ENCODE measurements at places on chromosomes 16 and 17. TPM values are rescaled to one million over a fixed set of nuclear protein-coding genes. Genes with fewer than 3 reads are reported as not detected.

NAGS gene
- total RNA-seq = 3.4 TPM

TEX19 gene
- total RNA-seq = not detected

GEMIN4 gene
- total RNA-seq = 36.6 TPM

RNF157 gene
- total RNA-seq = 1.6 TPM

CORO6 gene
- total RNA-seq = 7.3 TPM

PRSS27 gene
- total RNA-seq = 2.3 TPM

ZFPM1 gene
- 3.5 TPM for total RNA-seq

VPS25 gene
- total RNA-seq = 65.7 TPM

KRT36 gene
- 0.97 TPM for total RNA-seq

KIF2B gene
- not detected for total RNA-seq

ZG16 gene
- not detected for total RNA-seq

GRCh38 chr17:73226556-73227172, 33.8 kb downstream of the COG1 start:
- no peak for DNase-seq

GRCh38 chr17:64074704-64075426, 54.4 kb upstream of the ICAM2 start:
- no peak for DNase-seq

DNA sequence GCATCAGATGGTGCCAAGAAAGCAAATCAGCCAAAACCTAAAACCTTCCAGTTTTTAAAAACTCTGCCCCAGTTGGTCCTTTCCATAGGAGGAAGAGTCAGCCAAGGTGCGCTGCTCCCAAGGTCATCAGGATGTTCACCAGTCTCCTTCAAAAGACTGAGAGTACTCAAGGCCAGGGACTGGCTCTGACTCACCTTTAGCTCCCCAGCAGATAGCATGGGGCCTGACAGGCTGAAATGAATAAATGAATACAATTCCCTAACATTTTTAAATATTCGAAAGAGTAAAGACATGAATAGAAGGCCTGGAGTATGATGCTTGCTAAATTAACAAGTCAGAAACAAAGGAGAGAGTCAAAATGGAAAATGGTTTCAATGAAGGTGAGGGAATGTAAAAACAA, 19.2 kb downstream of the EFTUD2 start:
- no peak for DNase-seq

DNA sequence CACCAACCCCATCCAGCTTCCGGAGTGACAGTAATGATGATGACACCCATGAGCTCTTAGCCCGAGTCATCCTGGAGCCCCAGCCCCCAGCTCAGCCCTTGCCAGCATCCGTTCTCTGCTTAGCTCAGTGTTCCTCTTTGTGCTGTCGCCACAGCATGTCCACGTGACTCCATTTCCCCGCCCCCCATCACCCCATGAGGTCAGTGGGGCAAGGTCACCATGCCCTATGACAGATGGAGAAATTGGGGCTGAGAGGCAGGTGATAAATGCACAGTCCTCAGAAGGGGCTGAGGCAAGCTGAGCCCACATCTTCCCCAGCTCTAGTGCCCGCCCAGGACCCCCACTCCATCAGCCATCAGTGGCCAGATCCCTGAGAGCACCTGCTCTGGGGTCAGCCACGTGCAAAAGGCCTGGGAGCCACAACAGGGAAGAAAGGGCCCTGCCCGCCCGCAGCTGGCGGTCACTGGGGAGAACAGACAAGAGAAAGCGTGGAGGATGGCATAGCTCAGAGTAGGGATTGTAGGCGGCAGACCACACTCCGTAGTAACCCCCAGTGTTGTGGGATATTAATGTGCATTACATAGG, 17.1 kb downstream of the ITGB4 start:
- DNase-seq = no peak

GRCh38 chr17:14198013-14198412, 38.6 kb downstream of the CDRT15 start:
- no peak for DNase-seq

DNA sequence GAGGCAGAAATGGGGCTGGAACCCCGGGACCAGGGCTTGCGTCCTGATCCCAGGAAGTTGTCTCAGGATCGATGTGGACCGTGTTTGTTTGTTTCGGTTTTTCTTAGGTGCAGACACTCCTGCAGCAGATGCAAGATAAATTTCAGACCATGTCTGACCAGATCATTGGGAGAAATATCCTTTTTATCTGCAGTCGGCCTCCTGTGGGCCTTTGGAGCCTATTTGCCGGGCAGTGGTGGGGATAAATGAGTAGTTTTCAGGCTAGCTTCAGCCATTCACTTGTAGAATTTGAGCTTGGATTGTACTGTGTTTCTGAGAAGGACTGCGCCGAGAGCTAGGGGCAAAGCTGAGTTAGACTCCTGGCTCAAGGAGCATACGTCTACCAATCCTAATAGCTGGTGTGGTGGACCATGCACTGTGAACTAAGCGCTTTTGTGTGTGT, 816 bp downstream of the HSBP1 start:
- no peak for DNase-seq

- DNase-seq = peak; percentile 70
Measured at GRCh38 chr17:69607162-69607834, 192.8 kb downstream of the MAP2K6 start.

GRCh38 chr17:39928858-39929645, 1.5 kb downstream of the LRRC3C start:
- DNase-seq = no peak

GRCh38 chr16:46737621-46738214, 10.4 kb downstream of the MYLK3 start:
- DNase-seq = no peak

- DNase-seq = peak; percentile 93
Measured at GRCh38 chr16:566475-567372, at the start of gene NHLRC4. Gene NHLRC4, plus strand, starts transcription at chr16:567005. Its CDS starts 1,043 bp downstream, at chr16:568048.

DNA sequence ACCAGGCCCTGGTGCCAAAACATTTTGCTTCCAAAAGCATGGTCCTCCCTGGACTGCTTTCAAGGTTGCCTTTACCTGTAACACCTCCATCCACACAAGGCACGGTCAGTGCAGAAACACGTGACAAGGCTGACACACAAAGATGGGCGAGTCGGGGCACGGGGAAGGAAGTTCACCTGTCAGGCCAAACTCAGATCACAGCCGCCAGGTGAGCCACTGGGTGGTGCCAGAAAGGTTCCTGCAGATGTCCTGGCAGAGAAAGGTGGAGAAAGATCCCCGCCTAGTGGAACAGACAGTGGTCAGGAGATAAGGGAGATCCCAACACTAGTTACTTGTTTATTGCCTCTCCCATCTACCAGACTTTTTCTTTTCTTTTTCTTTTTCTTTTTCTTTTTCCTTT, 155.3 kb downstream of the AIPL1 start:
- DNase-seq = no peak

GRCh38 chr17:604765-605164, 109.9 kb downstream of the VPS53 start:
- DNase-seq = peak; percentile 13

GRCh38 chr17:78108726-78109488, 19.6 kb downstream of the TMC6 start:
- no peak for DNase-seq

GRCh38 chr17:72249441-72249840, 128.6 kb downstream of the SOX9 start:
- no peak for DNase-seq

DNA sequence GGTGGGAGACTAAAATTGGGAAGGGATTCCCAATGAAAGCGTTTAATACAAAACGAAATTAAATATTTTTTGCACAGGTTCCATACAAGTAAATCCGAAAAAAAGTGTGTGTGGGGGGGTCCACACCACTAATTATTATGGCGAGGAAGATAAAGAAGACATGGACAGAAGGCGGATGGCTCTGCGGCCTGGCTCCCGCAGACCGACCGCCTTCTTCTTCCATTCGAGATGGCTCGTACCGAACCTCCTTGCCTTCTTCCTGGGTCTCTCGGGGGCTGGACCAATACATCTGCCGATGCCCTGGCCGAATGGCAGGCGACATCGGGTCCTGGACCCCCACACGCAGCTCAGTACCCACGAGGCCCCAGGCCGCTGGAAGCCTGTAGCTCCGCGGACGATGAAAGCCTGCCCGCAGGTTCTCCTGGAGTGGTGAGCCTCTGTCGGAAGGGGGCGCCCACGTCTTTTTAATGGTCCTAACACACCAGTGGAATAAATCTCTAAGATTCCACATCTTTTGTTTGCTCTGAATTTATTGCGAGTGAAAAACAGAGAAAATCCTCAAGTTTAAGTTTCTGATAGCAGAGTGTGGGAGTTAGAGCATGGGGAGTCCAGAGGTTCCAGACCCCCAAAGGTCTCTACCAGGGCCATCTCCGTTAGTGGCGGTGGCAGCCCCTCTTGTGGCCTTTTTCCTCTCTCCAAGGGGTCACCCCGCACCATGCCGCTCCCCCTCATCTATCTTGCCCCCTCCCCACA, 1.4 kb downstream of the PRAC2 start:
- peak; percentile 97 for DNase-seq

- no peak for DNase-seq
Measured at GRCh38 chr16:66623755-66624154, 19.3 kb downstream of the CMTM3 start.

- peak; percentile 56 for DNase-seq
Measured at GRCh38 chr17:17204041-17204591, 2.0 kb downstream of the PLD6 start.

DNA sequence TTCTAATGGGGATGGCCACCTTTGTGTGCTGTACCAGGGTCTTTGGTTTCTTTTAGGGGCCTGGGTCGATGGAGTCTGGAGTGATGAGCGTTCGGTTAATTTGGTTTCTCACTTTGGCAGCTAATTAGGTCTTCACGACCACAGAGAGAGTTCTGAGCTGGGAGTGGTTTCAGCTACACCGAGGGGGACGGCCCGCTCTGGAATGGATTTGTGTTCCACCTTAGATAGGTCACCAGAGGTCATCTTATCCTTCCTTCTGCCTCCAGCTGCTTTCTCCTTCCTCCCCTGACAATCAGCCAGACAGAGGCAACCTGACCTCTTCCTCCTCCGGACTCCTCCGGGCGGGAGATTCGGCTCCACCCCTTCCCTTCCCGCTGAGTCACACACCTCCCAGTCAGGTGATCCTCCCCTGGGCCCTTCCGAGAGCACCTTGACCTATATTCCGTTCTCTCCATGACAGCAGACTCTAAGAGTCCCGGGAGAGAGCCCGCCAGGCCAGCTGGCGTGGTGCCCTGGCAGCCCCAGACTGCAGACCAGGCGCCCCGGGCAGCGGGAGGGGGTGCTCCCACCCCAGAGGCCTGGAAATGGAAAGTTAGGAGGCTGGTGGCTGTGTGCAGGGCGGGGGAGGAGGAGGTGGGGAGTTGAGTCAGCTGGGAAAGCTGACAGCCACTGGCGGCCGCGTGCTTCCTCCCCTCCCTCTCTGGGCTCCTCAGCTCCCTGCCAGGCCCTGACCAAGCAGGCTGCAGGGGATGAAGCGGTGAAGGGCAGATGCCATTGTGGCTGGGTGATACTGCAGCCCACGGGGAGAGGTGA, 44.7 kb downstream of the CHD9 start:
- DNase-seq = peak; percentile 89

DNA sequence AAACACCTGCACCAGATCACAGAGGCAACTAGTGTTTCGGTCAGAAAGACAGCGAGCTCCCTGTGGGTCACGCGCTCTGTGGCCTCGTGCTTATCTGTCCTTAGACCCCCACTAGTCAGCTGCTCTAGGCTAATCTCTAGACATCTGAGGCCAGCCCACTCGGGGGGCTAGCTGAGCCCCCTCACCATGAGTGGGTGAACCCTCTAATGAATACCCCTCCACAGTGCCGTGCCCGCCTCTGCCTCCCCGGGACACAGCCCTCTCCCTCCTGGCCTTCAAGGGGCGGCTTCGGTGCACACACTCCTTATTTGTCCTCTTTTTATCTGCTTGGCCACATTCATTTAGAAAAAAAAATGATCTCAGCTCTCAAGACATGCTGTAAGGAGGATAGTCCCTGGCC, 320.1 kb downstream of the C16orf95 start:
- no peak for DNase-seq

DNA sequence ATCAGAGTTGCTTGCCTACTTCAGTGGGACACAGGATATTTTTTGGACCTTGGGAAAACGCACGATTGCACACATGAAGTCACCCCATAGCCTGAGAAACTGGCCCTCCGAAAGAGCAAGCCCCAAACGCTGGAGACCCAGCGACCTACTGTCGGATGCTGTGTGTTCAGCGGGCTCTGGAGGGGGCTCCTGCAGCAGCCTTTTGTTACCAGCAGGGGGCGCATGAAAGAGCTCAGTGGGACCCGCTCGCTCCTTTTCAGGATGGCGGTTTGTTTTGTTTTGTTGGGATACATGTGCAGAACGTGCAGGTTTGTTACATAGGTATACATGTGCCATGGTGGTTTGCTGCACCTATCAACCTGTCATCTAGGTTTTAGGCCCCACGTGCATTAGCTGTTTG, 28.4 kb downstream of the MYH3 start:
- no peak for DNase-seq

DNA sequence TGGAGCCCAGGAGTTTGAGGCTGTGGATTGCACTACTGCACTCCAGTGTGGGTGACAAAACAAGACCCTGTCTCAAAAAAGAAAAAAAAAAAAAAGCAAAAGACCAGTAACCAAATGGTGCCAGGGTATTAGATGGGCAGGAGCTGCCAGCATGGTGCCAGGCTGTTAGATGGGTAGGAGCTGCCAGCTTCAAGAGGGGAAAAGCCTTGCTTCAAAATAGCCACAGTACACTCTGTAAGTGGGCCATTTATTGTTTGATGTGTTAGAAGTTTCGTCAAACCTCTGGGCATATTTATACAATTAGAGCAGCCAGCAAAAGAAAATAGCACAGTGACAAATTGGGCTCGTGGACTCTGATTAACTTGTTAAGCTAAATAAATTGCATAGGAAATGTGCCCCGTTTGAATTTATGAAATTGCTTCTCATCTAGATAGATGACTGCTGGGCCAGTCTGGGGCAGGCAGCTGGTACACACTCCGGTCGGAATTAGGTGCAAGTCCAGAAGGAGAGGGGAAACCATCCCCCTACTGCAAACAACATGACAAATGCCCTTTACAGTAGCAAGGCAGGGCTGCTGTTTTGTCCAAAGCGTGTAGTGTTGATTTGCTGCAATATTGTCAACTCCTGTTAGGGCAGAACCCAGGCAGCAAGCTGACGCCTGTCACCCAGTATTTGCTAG, 126.3 kb upstream of the IRX3 start:
- DNase-seq = no peak

DNA sequence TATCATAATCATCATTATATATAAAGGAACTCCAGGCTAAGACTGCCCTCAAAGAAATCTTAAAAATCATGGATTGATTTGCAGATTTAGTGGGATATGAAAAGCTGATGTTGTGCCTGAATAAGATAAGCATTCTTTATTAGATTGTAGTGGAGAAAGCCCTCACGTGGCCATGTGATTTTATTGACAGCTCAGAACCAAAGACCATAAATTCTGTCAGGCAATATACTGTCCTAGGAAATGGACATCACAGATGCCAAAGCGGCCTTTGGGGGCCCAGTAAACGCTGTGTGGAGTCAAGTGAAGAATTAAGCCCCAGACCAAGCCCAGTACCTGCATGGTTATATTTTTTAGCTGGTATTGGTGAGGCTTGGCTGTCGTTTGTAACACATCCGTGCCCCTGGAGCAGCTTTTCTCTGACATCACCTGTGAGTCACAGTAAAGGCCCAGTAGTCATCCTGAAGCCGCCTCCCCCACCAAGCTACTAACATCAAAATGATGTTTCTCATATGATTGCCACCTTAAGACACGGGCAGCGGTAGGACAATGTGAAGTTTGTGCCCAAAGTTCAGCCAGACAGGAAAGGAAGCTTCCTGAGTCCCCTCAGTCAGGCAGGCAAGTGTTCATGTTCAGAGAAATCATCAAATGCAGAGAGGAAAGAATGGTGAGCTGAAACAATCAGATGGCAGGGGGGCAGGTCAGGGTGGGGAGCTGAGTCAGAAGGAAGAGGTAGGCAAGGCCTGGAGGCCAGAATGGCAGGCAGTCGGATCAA, 209.4 kb downstream of the IRX3 start:
- no peak for DNase-seq
